ENCODE measurements at places on chromosomes 3 and 15. TPM values are rescaled to one million over a fixed set of nuclear protein-coding genes. Genes with fewer than 3 reads are reported as not detected.

GRCh38 chr3:104584682-104585081 lies 782.0 kb upstream of the ALCAM start:
- DNase-seq = no peak

GRCh38 chr3:171736556-171736955 lies 73.7 kb downstream of the PLD1 start:
- no peak for DNase-seq

DNA sequence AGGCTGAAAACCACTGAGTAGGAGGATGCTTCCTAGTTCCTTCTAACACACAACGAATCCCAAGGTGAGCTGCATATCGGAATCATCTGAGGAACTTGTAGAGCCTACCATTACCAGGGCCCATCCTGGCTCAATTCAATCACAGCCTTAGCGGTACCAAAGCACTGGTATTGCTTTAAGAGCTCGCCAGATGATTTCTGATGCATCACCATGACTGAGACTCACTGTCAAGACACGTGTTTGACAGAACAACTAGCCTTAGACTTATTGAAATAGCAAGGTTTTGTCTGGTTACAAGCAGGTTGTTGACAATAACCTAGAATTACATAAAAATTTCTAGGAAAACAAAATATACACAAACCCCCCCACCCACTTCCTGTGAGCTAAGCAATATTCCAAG lies 68.5 kb downstream of the CBLB start:
- DNase-seq = no peak

- no peak for DNase-seq
Measured at GRCh38 chr3:72582211-72582878, 265.9 kb downstream of the SHQ1 start.

DNA sequence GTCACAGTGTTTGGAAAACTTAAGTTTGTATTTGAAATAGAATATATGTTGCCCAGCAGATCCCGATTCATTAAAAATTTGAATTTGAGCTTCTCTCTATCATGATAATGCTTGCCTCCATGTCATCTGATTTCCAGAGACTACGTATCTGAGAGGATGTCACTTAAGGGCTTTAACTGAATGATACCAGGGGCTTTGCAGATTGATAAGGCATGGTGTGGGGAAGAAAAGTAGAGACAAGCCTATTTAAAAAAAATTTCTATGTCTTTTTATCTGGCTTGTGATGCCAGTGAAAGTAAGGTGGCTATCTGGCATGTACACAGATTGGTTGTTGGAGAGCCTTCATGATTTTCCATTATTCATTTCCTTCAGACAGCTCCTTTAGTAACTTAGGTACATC lies 72.7 kb downstream of the UBE2E2 start:
- DNase-seq = no peak

- no peak for DNase-seq
Measured at GRCh38 chr15:95292785-95293450, 1037.6 kb upstream of the NR2F2 start.

DNA sequence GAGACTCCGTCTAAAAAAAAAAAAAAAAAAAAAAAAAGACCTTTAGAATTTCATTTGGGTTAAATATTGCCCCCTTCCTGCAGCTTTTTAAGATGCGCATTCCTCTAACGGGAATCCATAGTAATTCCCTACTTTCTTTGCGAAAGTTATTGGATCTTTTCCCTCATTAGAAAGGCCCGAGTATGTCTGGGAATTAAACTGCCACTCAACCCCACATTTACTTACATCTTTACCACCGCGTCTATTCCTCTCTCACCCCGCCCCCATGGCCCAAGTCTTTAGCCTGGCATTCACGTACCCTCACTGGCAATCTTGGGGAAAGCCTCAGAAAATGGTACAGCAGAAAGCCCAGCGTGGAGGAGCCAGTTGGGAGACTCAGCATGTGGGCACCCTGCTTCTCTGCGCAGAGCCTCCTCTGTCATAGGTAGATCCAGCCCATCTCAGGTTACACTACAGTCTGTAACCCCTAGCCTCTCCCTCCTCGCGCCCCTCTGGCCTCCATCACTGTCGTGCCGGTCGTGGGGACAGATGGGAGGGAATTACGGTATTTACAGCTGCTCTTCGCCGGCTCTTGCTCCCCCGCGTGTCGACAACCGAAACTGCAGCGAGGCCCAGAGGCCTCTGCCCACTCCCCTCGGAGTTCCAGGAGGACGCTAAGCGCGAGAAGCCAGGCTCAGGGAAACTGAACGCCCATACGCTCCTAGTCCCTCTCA lies 6.4 kb upstream of the ANKDD1A start:
- peak; percentile 79 for DNase-seq

GRCh38 chr15:101479851-101480612 lies 9.5 kb downstream of the PCSK6 start:
- no peak for DNase-seq

- no peak for DNase-seq
Measured at GRCh38 chr3:32630266-32630665, 54.7 kb upstream of the CNOT10 start.

AADAC gene
- 0.27 TPM for total RNA-seq

RASL12 gene
- total RNA-seq = not detected

Data from endothelial cell of umbilical vein (primary cell).